ENCODE measurements at places on chromosomes 11 and 22.

DNA sequence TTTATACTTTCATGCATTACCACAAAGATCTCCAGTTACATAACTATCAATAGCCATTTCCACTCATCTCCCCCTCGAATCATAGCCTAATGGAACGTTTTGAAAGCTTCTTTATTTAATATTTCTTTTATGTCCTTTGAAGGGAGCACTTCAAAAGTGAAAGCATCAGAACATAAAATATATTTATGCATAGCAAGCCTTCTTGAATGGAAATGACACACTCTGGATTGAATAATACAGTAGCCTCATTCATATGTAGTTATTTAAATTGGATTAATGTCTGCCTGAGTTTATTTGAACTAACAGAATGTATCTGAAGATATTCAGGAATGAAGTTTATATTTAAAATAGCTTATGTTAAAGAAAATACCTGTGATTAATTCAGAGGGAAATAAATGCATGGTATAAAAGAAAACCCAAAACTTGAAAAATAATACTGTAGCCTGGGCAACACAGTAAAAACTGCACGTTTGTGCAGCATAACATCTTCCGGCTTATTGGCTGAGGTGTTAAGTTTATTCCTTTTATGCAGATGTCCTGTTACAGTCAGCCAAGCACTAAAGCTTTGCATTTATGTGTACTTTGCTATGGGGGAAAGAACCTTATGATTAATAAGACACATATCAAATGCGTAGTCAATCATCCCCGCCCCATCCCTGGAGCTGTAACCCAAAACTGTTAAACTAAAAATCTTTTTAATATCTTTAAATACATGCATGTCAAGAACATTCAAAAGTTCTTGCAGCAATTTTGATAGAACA lies 22.0 kb downstream of the OOSP3 start:
- DNase-seq = no peak

DNA sequence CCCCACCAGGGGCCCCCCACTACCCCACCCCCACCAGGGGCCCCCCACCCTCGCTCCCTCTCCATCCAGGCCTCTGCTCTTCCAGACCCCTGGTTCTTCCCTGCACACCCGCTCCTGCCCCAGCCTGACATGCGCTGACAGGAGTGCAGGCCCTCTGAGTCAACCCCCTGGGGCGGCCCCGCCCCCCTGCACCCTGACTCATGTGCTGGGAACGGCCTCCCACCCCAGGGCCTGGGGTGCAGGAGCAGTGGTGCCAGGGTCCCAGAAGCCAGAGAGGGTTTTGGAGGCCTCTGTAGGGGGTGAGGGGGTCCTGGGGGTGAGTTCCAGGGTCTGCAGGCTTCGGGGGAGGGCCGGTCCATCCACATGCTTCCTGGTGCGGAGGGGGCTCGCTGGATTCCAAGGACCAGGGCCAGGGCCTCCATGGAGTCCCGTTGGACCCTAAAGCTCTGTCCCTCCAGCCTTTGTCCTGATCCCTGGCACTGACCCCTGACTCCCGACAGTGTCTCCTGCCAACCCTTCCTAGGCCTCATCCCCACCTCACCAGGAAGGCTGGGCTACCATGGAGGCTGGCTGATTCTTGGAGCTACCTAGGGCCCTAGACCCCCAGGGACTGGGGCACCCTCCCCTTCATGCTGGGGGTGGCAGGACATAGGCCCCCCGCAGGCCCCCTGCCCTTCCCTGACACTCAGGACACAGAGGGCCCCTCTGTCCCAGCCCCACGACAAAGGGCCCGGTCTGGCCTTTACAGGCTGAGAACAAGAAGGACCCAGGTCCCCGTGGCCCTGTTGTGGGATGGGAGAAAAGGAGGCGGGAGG lies 583 bp upstream of the PKP3 start:
- DNase-seq = no peak

DNA sequence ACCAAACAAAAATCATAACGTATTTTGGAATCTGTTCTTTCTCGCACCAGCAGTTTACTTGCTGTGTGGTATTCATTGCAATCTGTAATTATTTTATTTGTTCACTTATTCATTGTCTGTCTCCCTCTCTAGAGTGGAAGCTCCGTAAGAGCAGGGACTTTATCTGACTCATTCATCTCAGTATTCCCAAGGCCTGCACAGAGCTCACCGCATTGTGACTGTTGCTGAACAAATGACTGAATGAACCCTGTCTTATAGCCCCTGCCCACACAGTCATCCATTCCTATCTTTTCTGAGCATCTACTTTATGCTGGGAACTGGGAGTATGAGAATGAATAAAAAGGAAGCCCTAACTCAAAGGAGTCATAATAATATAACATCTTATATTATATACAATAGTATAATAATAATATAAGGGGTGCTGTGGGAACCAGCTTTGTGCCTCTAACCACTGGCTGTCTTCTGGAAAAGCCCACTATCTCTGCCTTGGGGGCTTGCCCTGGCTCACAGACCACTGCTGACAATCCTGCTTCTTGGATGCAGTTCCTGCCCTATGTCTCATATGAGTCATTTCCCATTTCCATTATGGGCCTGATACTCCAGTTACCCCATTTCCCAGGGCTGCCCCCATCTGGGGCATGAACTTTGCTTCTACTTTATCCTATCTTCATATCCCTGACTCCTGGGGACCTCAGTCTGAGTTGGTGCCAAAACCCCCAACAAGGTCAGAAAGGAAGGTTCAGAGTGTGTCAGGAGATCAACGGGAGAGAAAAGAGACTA lies 11.0 kb downstream of the XRRA1 start:
- DNase-seq = no peak

- no peak for DNase-seq
Measured at GRCh38 chr11:13341026-13341425, 63.4 kb downstream of the BMAL1 start.

GRCh38 chr11:117052196-117053149 lies 45.8 kb downstream of the SIK3 start:
- DNase-seq = no peak

DNA sequence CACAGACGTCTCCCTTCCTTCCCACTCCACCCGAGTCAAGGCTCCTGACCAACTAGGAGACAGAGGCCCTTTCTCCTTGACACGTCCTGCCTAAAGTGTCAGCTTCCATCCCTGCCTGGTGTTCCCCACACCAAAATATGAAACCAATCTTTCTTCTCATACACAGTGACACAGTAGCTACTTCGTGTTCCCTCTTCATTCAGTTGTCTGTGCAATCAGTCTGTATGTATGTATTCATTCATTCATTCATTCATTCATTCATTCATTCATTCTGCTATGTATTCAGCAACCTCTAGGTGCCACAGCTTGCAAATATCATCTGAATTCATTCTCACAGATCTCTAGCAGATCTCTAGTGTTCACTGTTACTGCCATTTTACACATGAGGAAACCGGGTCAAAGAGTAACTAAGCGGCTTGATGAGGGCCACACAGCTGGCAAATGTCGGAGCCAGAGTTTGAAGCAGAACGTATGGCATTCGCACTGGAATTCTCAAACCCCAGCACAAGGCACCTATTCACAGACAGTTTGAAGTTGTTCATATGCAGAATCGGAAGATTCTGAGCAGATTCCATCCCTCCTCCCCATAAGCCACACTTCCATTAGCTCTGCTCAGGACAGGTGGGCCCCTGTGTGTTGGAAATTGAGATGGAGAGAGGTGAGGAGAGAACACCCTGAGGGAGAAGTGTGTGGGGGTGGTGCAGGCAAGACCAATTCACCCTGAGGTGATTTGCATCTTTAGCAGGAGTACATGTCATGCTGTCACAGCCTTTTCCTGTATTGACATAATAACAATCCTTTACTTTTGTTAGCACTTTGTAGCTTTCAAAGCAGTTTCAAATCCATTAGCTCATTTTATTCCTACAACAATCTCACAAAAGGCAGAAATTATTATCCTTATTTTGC lies 275.7 kb downstream of the ST3GAL4 start:
- DNase-seq = no peak

GRCh38 chr11:16278979-16279378 lies 77.4 kb downstream of the SOX6 start:
- DNase-seq = no peak

DNA sequence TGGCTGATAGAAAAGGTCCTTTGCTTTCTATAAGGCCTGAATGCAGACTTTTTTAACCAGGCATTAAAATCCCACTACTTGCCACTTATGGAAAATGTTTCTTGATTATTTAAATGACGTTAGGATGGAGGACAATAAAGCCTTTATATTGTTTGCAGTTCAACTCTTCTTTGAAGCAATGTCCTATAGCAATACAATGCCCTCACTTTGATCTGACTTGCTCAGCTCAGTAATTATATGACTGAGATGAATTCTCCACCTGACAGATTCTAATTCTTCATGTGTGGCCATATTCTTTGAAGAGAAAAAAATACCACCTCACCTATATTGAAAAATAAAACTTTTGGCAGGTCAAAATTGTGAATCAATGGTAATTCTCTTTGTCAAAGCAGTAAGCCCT lies 182.0 kb upstream of the MTMR2 start:
- DNase-seq = no peak

GRCh38 chr11:78733031-78733430 lies 158.4 kb upstream of the NARS2 start:
- DNase-seq = no peak

- no peak for DNase-seq
Measured at GRCh38 chr11:103086461-103086860, 5.5 kb downstream of the DCUN1D5 start.

DNA sequence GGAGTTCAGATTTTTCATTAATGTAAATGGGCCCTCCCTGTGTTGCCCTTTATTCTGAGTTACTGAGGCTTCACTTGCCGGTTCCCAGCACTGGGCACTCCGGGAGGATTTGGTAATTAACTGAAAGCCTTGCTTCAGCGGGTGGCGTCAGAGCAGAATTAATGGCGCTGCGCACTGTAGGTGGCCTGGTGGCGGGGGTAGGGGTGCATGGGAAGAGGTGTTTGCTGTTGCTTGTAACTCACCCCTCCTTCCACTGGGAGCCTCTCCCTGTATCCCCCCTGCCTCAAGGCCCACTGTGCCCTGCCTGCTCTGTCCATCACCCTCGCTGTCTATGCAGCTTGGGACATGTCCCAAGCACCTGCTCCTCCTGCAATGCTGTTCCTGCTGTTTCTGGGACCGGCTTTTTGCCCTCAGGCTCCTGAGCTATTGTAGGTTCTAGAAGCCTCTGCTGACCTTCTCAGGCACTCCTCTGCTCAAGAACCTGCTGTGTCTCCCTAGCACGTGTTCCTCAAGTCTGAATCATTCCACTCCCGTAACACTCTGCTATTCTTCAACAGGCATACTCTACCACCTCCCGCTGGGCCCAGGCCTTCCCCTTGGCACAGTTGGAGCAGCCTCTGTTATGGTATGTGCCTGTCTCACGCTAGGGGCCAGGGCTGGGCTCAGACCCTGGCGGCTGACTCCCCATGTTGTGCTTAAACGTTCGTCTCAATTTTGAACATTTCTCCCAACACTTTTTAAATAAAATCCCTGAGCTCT lies 24.4 kb downstream of the ARHGAP8 start:
- DNase-seq = no peak

DNA sequence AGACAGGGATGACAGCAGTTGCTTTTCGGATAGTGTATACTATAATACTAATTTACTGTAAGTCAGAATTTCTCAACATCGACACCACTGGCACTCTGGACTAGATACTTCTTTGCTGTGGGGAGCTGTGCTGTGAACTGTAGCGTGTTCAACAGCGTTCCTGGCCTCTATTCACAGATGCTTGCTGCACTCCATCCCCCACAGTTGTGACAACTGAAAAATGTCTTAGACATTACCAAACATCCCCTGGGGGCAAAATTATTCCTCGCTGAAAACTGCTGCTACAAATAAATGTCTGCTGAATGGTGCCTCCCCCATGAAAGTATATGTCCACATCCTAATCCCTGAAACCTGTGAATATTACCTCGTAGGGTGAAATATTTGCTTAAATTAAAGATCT lies 7.5 kb upstream of the SLC15A3 start:
- no peak for DNase-seq

GRCh38 chr11:69300120-69301060 lies 6.4 kb downstream of the MYEOV start:
- no peak for DNase-seq

GRCh38 chr11:27138716-27139115 lies 98.1 kb downstream of the BBOX1 start:
- DNase-seq = no peak

DNA sequence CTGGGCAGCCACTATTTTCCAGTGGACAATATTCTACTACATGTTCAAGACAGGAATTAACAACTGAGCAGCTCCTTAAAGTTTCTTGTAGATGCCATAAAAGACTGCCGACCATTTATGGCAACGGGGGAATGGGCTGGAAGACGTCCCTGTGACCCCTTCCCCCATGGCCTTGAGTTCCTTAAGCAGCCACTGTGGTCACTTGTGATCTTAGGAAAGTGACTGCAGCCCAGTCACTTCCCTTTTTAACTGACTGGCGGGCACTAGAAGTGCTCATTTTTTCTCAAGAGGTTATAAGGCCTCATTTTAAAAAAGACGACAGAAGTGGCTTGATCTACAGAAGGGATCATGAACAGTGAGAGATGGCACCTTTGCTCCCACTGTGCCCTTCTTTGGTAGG lies 153.2 kb upstream of the NARS2 start:
- DNase-seq = no peak

DNA sequence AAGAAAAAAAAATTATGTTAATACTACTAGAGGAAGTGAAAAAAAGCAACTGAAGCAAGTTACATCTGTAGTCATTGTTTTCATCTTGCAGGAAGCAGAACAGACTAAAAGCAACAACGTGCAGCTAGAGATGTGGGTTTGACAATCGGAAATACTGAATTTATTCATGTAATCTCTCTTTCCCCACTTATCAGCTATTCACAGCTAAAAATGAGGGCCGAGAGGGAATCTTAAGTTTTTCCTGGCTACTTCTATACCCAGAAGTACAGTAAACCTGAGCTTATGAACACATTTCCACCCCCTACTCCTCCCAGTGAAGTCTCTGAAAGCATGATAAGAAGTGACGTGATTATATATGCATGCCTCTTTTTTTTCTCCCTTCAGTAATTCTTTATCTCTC lies 116.5 kb downstream of the SPON1 start:
- DNase-seq = peak; percentile 73

DNA sequence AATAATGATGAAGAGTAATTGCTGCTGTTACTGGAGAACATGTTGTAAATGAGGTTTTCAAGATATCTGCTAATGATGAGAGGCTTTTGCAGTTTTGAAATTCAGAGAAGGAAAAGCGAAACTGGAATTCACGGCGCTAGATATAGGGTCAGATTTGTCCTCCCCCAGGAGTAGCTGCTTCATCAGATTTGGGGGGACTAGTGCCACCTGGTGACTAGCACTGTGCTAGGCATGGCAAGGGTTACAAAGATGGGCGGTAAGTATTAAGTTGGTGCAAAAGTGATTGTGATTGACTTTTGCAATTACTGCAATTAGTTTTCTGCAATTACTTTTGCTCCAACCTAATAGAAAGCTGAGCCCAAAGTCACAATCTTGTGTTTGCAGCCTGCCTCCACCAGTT lies 879.9 kb upstream of the TENM4 start:
- peak; percentile 8 for DNase-seq

- no peak for DNase-seq
Measured at GRCh38 chr11:11010624-11011127, 152.8 kb upstream of the ZBED5 start.

- no peak for DNase-seq
Measured at GRCh38 chr11:27720277-27720830, 20.1 kb upstream of the BDNF start.

GRCh38 chr22:24990344-24990905 lies 37.9 kb downstream of the KIAA1671 start:
- no peak for DNase-seq

- DNase-seq = peak; percentile 100
Measured at GRCh38 chr11:64778473-64779298, at the start of gene SF1. Gene SF1 (minus strand): TSS chr11:64778542. CDS start chr11:64778392, 150 bp downstream.

GRCh38 chr11:78975081-78975480 lies 400.4 kb upstream of the NARS2 start:
- DNase-seq = no peak

GRCh38 chr11:117839380-117839881 lies 14.9 kb upstream of the FXYD2 start:
- DNase-seq = no peak
